Caki2 (cell line): ENCODE measurements at places on chromosomes 6 and 20. TPM values are rescaled to one million over a fixed set of nuclear protein-coding genes. Genes with fewer than 3 reads are reported as not detected.

GRCh38 chr20:57713505-57713903, 3.7 kb upstream of the PMEPA1 start:
- no peak for DNase-seq

GRCh38 chr20:17558154-17558940, 11.5 kb upstream of the DSTN start:
- DNase-seq = peak; percentile 87

DNA sequence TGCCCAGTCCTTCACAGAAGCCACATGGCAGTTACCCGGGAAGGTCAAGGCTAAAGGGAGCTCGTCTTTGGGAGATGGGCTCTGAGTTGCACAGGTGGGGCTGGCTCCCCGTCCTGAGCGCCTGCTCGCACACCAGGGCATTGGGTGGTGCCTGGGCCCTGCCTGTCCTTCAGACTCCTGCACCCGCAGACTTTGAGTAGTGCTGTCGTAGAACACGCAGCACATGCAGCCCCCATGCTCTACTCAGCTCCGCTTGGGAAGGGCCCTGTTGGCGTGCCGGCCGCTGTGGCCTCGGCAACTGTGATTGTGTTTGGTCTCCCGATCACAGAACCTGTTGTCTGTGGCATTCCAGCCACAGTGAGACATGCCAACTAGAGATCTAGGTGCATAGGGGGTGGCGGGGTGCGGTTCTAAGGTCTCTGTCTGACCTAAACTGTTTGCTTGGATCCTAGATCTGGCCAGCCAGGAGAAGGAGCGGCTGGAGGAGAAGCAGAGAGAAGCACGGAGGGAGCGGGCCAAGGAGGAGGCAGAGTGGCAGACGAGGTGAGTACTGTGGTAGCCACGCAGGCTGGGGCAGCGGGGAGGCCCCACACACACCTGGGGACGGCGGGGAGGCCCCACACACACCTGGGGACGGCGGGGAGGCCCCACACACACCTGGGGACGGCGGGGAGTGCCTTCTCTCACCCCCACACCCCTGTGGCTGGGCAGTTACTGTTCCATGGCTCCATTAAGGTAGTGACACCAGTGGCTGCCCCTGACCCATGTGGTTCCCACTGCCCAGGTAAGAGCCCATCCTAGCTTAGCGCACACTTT, 11.3 kb upstream of the ADRM1 start:
- DNase-seq = no peak

The DBNDD2 gene
- 2.5 and 21.5 TPM in 2 replicates for total RNA-seq

The CD109 gene
- total RNA-seq = 27.7 and 32.2 TPM in 2 replicates
